ENCODE measurements at places on chromosomes 13 and 19.

DNA sequence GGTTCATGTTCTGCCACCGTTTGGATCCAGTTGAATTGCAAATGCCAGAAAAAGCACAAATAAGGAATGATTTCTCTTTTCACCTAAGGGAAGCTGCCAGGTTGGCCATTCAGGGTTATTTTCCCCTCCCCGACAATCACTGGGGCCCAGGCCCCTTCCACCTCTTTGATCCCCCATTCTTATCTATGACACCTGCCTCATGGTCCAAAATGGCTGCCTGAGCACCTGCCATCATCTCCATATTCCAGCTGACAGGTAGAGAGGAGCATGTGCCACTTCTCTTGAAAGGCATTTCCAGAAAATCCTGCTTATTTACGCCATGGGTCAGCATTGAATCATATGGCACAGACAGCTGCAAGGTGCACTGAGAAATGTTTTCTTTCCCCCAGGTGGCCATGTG lies 15.7 kb downstream of the PTPRS start:
- no peak for DNase-seq

- DNase-seq = no peak
These were observed 7.1 kb downstream of the DGKH start for GRCh38 chr13:42055500-42056085.

DNA sequence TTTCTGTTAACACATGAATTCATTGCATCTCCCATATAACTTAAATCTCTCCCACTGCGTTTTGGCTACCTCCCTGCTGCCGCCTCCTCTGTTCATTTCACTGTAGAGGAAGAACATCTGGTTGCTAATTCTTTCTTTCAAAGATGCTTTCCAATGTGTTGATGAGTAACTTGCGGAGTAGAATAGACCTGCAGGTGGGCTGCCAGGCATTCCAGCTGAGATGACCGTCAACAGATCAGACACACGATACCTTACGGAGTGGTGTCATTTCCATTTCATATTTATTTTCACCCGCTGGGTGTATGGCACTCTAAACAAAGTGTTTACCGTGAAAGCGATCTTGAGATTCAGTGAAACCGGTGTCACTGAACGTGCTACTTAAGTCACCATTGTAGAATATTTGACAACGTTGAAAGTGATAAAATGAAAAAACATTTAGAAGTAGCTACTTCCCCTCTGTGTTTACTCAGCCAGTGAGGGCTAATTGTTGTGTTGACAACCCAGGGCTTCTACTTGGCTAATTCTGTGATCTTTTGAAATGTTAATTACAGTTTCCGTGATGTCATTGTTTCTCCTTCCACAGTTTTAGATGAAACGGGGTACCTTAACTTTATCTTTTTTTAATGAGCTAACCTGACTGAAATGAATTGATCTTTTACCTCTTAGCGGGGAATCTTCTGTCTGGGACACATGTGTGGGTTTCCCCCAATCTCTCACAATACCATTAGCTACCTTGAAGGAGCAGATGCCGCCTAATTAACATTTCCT lies 228.5 kb upstream of the ARGLU1 start:
- no peak for DNase-seq

DNA sequence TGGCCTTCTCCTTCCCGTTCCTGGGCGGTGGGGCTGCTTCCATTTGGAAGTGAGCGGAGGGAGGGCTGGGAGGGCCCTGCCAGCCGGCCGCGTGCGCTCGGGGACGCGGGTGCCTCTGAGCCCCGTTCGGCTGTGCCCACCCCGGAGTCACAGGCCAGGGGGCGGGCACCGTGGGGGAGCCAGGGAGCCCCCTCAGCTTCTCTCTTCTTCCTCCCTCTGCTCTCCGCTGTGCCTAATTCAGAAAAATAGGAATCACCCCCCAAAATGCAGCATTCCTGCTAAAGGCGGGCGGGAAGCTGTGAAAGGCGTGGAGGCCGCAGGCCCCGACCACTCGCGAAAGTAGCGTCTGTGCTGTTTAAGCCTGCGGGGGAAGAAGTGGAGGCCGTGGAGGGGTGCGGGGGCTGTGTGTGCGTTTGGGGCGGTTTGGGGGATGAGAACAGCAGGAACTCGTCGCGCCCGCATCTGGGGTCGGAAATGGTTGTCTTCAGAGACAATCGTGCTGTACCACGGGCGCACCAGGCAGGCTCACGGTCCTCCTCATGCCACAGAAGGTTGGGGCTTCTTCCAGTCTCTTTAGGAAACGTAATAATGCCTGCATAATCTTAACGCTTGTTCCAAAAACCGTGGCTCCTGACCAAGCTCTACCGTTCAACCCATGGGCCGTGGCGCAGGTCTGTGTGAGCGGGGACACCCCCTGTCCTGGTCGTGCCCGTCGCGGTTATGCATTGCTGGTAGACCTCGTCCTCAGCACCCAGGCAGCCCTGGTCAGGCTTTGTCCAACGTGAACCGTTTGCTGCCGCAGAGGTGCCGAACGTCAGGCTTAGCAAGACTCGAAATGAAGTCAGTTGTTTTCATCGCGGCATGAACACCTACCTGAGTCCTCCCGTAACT lies 110.4 kb upstream of the SOX1 start:
- DNase-seq = no peak

DNA sequence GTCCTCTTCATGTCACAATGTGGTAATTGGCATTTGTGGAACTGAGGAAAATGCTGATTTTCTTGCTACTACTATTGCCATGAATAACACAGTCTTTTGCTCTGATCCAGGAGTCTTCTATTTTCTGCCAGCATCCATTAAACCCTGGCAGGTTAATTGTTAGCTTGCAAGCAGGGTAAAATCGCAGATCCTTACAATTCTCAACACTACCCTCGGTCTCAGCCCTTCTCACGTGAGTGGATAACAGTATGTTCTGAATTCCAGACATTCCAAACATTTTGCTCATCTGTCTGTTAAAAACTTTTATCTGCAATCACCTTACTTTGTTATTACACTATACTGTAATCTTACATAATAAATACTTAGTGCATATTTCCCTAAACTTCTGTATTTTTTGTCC lies 251.3 kb upstream of the ATXN8OS start:
- no peak for DNase-seq

DNA sequence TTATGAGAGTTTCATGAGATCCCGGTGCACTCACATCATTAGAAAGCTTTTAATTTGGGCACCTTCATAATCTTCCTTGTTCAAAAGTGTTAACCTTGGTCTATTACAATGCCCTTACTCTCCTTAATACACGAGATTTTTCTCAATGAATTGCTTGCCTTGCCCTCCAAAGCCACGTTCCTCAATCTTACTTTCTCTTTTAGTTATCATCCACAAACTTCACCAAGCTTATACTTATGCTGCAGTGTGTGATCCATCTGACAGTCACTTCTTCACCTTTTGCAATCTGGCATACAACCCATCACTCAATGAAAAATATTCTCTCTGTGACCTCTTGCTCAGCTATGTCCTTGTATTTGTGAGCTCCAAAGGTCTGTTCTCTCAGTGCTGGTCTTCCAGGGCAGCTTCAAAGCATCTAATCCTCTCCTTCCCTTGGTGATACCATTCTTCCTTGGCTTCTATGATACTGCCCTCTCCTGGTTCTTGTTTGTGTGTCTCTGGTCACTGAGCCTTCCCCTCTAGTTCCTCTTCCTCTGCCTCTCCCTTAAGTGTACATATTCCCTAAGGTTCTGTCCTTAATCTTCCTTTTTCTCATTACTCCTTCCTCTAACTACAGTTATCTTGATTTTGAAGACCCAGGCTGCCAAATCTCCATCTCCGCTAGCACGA lies 202.2 kb upstream of the STARD13 start:
- DNase-seq = no peak

DNA sequence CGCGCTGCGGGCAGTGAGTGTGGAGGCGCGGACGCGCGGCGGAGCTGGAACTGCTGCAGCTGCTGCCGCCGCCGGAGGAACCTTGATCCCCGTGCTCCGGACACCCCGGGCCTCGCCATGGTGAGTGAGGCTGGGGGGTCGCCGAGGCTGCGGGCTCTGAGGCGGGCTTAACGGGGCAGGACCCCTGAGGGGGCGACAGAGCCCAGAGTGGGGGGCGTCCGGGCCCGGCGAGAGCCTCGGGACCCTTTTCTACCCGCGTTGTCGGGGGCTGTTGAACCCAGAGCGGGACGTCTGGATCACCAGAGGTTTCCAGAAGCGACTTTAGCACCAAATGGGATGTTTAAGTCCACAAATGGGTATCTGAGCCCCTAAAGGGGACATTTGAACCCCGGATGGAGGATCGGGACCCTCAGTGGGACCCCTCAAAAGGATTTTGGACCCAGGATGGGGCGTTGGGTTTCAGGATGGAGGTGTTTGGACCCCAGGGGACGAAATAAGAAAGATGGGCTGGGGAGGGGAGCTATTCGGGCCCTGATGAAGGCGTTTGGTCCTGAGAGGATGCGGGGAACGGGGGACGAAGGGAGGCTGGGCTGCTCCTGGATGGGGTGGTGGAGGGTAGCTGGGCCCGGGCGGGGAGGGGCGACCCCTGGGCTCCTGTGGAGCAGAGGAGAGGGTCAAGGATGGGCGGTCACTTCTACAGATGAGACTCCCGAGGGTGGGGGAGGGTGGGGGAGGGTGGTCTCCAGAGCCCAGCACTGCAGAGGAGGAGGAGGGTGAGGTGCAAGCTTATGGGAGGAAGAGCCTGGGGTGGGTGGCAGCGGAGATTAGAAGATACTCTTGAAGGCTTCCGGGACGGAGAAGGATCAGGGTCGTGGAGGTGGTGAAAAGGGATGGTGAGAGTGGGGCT lies at the start of gene CALM3:
Gene CALM3, plus strand, starts transcription at position 13 of the 907 bp plus-strand sequence. Its CDS starts 105 bp downstream, at position 118.
- no peak for DNase-seq

GRCh38 chr13:100634696-100635095 lies 39.9 kb downstream of the TMTC4 start:
- no peak for DNase-seq

DNA sequence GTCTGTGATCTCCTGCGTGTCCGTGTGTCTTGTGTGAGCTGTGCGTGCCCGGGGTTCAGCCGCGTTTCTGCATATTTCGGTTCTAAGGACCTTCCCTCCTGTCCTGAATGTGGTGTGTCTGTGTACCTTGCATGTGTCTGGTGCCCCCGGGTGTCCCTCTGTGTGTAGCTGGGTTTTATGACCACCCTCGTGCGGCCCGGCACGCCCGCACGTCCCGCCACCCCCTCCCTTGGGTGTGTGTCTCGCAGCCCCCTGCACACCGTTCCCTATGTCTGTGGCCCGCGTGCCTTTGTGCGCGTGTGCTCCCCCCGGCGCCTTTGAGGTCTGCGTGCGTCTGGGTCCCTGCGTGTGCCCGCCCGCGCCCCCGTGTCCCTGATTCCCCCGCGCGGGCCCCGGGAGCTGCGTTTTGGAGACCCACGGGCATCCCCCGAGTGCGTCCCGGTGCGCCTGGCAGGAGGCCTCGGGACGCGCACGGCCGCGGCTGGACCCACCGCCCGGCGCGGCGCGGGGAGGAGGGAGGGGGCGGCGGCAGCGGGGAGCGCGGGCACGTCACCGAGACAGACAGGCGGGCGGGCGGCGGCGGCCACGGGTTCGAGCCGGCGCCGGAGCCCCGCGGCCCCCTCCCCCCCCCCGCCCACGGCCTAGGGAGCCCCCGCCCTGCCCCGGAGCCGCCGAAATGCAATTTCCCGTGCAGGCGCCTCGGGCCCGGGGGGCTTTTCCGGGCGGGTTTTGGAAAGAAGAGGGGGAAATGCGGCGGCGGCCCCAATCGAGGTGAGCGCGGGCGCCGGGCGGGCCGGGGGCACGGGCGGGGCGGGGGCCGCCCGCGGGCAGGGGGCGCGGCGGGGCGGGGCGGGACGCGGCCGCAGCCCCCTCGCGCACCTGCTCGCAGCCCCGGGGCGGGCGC lies 12.0 kb upstream of the NANOS3 start:
- DNase-seq = no peak

DNA sequence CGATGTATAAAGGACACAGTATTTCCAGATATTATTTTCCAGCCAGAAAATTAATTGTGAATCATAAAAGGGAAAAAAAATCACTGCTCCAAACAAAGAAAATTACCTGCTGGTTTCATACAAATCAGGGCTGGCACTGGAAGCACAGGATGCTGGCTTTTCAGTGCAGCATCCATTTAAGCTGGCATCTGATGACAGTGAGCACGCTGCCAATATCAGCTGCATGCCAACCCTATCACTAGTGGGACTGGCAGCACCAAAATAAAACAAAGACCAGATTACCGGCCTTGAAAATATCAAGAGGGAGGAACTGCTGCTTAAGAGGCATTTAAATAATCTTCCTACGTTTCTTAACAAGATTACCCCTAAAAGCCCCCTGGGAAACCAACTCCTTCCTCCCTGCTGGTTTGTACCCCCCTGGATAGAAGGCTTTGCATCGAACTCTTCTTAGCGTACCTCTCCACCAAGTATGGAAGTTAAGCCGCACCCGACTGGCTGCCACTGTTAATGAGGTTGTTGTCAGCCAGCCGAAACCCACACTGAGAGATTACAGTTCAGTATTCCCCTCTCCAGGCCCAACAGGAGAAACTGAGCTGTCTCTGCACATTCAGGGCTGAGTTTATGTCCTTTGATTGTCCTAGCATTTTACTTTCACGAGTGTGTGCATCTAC lies 257.8 kb downstream of the EFNB2 start:
- no peak for DNase-seq

DNA sequence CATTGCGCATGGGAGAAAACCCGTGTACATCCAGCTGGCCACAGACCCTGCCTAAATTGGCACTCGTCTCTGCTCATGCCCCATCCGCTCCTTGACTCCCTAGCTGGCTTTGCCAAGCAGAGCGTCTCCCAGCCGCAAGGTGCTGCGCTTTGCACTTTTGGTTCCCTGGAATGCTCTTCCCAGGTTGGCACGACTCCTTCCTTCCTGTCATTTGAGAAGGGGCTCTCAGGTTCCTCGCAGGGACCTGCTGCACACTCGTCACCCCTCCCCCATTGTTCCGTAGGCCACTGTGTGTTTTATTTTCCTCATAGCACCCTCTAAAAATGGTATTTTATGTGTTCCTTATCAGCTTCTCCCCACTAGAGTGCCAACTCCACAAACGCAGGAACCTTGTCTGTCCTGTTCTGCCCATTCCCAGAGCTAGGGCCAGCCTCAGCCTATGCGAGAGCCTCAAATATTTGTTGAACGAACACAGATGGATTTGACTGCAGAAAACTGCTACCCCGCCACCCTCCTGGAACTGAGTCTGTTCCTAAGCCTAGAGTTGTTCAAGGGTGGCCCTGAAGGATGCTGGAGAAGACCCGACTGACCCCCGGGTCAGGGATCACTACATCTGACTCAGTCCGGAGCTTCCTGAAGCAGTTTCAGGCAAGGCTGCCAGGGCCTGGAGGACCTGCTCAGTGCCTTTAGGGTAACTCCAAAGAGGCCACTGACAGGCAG lies 8.4 kb upstream of the CEBPA start:
- DNase-seq = no peak
